ENCODE measurements at places on chromosomes 2 and 18. TPM values are rescaled to one million over a fixed set of nuclear protein-coding genes. Genes with fewer than 3 reads are reported as not detected.
A peak's percentile ranks its signal among the peaks of the same experiment; 100 is the strongest.

The FZD7 gene
- total RNA-seq, result 39.1 TPM

GRCh38 chr2:102258386-102259074 is 52.8 kb upstream of the IL1RL1 start:
- DNase-seq, result peak; percentile 98

DNA sequence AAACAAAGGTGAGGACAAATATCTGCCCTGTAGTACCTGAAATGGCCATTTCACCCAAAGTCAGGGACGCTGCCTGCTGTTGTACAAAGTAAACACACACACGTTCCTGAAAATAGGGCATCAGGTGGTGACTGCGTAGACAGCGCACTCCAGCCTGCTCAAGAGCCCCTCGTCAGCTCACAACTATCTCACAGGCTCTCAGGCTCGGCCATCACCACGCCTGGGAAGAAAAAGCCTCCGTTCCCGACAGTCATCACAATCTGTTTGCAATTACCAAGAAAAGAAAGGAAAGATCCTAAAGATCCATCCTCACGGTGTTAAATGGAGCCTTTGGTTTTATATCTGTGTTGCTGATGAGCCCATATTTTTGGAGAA is 230.2 kb downstream of the ZNF516 start:
- no peak for DNase-seq

The DES gene
- total RNA-seq, result 69.3 TPM

The NXPH2 gene
- total RNA-seq, result not detected

GRCh38 chr2:115294999-115295398 is 852.6 kb downstream of the DPP10 start:
- no peak for DNase-seq

Data from fibroblast of lung (primary cell).